ENCODE measurements at places on chromosomes 6 and 20.

- no peak overlapping the region for H3K27ac ChIP-seq
- no peak overlapping the region for H3K4me3 ChIP-seq
- H3K36me3 ChIP-seq: peaks cover 27% of the 10 kb centered on the region
- H3K27me3 ChIP-seq: no peaks in the 10 kb centered on the region
- no peak for DNase-seq
- H3K4me1 ChIP-seq: no peaks in the 10 kb centered on the region
Measured at GRCh38 chr6:145904868-145905267, 59.3 kb downstream of the SHPRH start.

GRCh38 chr20:60138256-60139220 lies 180.3 kb downstream of the CDH26 start:
- no peaks in the 10 kb centered on the region for H3K27me3 ChIP-seq
- DNase-seq: no peak
- H3K36me3 ChIP-seq: no peaks in the 10 kb centered on the region
- H3K4me1 ChIP-seq: no peaks in the 10 kb centered on the region

- H3K4me1 ChIP-seq: no peaks in the 10 kb centered on the region
- no peak for DNase-seq
- no peak overlapping the region for H3K4me3 ChIP-seq
- H3K27ac ChIP-seq: peak overlapping the region; percentile 21
- peaks cover 32% of the 10 kb centered on the region for H3K36me3 ChIP-seq
- H3K27me3 ChIP-seq: no peaks in the 10 kb centered on the region
Measured at GRCh38 chr6:43035495-43036194, 14.2 kb downstream of the RRP36 start.

GRCh38 chr6:39707962-39708683 lies 17.1 kb downstream of the KIF6 start:
- no peak overlapping the region for H3K27ac ChIP-seq
- H3K27me3 ChIP-seq: no peaks in the 10 kb centered on the region
- H3K36me3 ChIP-seq: no peaks in the 10 kb centered on the region
- H3K4me3 ChIP-seq: no peak overlapping the region

GRCh38 chr20:64045346-64046011 lies 4.0 kb downstream of the SOX18 start:
- DNase-seq: no peak
- peaks cover 18% of the 10 kb centered on the region for H3K36me3 ChIP-seq
- H3K27ac ChIP-seq: peak overlapping the region; percentile 40
- H3K27me3 ChIP-seq: peaks cover 15% of the 10 kb centered on the region
- H3K4me3 ChIP-seq: peak overlapping the region; percentile 49

GRCh38 chr20:50188879-50189680 lies 1.6 kb upstream of the CEBPB start:
- no peak overlapping the region for H3K4me3 ChIP-seq
- no peaks in the 10 kb centered on the region for H3K4me1 ChIP-seq
- no peaks in the 10 kb centered on the region for H3K27me3 ChIP-seq

GRCh38 chr6:18076231-18076630 lies 46.2 kb downstream of the NHLRC1 start:
- no peaks in the 10 kb centered on the region for H3K36me3 ChIP-seq
- H3K27ac ChIP-seq: no peak overlapping the region
- no peaks in the 10 kb centered on the region for H3K27me3 ChIP-seq
- H3K4me3 ChIP-seq: no peak overlapping the region
- H3K4me1 ChIP-seq: no peaks in the 10 kb centered on the region

- H3K4me1 ChIP-seq: no peaks in the 10 kb centered on the region
- H3K36me3 ChIP-seq: no peaks in the 10 kb centered on the region
- H3K27me3 ChIP-seq: no peaks in the 10 kb centered on the region
- H3K27ac ChIP-seq: no peak overlapping the region
Measured at GRCh38 chr6:139439349-139439748, 64.9 kb upstream of the CITED2 start.

DNA sequence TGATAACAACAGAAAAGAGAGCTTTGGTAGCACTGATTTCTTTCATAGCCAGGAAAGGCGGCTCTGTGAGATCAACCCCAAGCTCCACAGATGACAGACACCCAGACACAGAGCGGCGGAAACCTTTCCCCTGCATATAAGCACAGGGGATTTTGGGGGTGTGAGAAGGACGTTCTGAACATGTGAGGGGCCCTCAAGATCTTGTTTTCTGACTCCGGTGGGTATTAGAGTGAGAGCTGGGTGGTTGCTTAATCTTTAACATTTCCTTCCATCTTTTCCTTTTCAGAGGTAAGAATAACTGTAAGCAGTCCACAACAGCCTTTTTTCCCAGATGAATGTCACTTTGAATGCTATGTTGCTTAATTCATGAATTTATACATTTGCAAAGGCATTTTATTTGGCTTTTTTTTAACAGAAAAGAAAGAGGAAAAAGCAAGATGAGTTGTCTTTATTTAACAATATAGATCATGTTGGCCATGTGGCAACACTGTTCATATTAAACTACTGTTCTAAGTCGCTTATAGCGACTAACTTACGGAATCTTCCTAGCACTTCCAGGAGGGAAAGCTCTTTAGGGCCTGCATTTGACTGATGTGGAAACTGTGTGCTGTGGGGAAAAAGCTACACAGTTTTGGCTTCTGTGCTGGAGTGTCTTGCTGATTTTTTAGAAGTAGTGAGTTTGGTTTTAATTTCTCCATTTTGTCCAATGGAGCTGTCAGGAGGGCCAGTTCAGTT lies 80.5 kb upstream of the NAA20 start:
- H3K36me3 ChIP-seq: peaks cover 28% of the 10 kb centered on the region
- no peak overlapping the region for H3K4me3 ChIP-seq
- H3K4me1 ChIP-seq: peaks cover 77% of the 10 kb centered on the region
- H3K27me3 ChIP-seq: no peaks in the 10 kb centered on the region

DNA sequence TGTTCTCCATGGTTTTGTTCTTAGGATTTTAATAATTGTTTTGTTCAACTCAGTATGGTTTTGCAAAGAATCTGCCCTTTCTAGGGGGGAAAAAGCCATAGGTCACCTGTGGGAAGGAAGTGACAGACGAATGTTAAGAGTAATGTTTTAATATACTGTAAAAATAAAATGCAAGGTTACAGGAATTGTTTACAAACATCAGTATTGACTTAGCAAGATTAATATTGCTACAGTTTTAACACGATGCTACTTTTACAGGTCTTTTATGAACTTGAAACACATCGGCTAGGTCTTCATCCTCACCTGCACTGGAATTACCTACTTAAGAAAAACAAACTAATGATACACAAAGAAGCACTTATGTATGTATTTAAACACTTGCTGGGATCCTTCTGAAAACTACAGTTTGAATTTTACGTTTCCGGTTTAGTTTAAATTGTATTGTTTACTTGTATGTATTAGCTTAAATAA lies 1.7 kb upstream of the NKX2-4 start:
- no peak overlapping the region for H3K27ac ChIP-seq
- H3K36me3 ChIP-seq: no peaks in the 10 kb centered on the region
- no peaks in the 10 kb centered on the region for H3K4me1 ChIP-seq
- H3K27me3 ChIP-seq: peaks cover 43% of the 10 kb centered on the region
- H3K4me3 ChIP-seq: no peak overlapping the region
- no peak for DNase-seq

DNA sequence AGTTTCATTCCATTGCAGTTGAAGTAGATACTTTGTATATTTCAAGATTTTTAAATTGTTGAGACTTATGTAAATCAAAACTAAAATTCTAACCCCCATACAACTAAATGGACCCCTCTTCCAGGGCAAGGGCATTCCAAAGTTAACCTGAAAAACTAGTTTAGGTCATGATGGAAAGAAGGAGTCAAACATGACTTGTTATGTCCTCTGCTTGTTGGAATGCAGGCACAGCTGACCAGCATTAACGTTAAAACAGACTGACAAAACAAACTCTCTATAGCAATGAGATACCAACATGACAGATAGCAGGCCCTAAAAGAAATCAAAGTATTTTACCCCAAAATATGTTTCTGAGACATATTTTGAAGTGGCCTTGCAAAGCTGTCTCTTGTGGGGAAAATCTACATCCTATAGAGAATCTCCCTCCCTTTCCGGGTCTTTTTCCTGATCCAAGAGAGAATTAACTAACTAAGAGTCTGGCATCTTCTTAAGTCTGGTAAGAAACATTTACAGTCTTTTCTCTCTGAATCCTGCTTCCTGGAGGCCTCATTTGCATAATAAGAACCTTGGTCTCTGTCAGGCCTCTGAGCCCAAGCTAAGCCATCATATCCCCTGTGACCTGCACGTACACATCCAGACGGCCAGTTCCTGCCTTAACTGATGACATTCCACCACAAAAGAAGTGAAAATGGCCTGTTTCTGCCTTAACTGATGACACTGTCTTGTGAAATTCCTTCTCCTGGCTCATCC lies 124.3 kb upstream of the ATXN1 start:
- H3K27ac ChIP-seq: no peak overlapping the region
- H3K27me3 ChIP-seq: no peaks in the 10 kb centered on the region
- H3K4me3 ChIP-seq: no peak overlapping the region
- no peaks in the 10 kb centered on the region for H3K36me3 ChIP-seq
- DNase-seq: no peak

- DNase-seq: no peak
- no peak overlapping the region for H3K4me3 ChIP-seq
- no peak overlapping the region for H3K27ac ChIP-seq
- no peaks in the 10 kb centered on the region for H3K27me3 ChIP-seq
- H3K4me1 ChIP-seq: no peaks in the 10 kb centered on the region
- H3K36me3 ChIP-seq: no peaks in the 10 kb centered on the region
Measured at GRCh38 chr6:69392745-69393144, 404.1 kb downstream of the LMBRD1 start.
